DMS53 (cell line): ENCODE measurements at places on chromosomes 3 and 15.
A peak's percentile ranks its signal among the peaks of the same experiment; 100 is the strongest.

DNA sequence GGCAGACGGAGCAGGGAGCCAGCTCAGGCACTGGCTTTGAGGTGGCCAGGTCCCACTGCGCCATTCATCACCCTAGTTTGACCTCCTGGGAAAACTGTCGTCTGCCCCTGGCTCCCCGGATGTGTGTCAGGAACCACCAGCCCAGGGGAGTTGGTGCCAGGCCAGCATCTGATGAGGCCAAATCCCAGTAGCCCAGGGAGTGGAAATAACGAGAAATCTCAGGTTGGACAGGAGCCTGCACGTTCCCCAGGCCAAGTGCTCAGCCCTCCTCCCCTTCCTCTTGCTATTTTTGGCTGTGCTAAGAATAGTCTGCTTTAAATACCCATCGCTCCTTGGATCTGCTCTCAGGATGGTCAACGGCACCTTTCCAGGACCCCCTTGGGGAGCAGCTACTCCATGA is 93.1 kb upstream of the RPL32 start:
- DNase-seq: no peak

DNA sequence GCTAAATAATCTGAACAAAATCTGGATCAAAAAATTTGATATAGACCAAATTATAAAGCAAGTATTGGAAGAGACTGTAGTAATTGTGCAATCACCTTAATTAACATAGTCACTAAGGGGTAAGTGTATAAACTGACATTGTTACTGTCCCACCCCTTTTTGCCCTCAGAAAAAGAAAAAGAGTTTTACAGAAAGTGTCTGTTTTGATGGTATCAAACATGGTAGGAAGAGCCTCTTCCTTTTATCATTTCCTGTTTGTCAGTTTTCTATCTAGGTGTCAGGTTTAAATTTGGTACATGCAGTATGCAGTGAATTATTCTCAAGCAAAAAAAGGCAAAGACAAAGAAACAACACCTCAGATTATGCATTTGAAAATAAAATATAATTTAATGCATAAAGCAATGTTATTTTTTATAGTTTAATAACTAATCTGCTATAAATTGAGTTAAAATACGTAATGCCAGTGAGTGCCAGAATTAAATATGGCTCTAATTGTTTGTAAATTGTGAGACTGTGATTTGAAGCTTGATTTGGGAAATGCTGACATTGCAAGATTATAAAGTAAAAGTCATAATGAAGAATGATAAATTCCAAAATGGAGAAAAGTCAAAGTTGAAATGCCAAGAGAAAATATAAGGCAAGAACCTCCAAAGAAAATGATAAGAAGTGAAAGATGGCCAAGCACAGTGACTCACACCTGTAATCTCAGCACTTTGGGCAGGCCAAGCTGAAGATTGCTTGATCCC is 30.3 kb upstream of the CMC1 start:
- DNase-seq: no peak

- no peak for DNase-seq
Observed at GRCh38 chr15:38189671-38190295, 62.9 kb upstream of the SPRED1 start.

GRCh38 chr15:32843219-32843815 is 125.5 kb downstream of the GREM1 start:
- DNase-seq: no peak

DNA sequence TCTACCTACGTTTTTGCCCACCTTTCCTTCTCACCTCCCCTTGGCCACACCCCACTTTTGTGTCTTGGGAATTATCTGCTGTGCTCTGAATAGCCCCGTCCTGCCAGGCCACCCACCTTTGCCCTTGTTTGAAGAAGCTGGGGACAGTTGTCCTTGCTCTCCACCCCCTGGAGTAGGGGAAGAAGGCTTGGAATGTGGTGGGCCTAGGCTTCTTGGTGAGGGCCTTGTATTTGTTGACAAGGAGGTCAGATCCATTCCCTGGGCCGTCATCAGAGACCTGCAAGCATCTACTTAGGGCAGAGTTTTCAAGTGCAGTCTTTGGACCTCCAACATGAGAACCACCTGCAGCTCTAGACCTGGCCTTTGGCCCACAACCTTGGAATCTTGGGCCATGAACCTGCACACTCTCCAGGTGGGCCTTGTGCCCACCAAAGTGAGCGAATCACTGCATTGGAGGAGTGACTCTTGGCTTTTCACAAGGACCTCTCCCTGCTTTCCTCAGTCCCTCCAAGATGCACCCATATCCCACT is 160.6 kb downstream of the APBA2 start:
- no peak for DNase-seq

DNA sequence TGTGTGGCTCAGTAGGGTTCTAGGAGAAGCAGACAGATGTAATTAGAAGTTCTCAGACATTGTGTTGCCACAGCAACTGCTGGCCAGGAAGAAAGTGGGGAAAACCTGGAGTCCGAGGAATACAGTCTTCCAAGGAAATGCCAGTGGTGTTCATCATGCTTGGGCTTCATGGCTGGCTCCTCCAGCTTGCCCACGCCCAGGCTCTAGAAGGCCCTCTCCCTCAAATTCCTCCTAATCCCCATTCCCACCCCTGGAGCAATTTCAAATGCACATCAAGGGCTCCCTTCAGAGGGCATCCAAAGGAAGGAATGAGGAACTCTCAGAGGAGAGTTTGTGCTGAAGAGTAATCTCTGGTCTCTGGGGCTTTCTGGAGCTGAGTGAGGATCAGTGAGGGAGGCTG is 21.9 kb downstream of the FSTL1 start:
- DNase-seq: no peak

DNA sequence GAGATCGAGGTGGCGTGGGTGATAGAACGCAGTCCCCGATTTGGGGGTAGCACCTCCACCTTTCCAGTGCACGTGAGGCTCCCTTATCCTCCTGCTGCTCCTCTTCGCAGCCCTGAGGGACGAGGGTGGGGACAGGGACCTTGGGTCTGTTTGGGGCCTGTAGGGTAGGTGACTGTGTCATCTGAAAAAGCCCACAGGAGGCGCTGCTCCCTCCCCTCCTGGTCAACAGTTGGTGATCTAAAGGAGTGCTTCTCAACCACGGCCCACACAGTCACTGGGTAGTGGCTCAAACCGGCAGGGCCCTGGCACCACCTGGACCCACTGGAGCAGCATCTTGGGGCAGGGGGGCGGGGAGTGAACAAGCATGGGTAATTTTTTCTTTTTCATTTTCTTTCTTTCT is 7.1 kb downstream of the LRRK1 start:
- DNase-seq: peak; percentile 16

GRCh38 chr3:22319446-22319845 is 568.4 kb upstream of the ZNF385D start:
- DNase-seq: no peak

DNA sequence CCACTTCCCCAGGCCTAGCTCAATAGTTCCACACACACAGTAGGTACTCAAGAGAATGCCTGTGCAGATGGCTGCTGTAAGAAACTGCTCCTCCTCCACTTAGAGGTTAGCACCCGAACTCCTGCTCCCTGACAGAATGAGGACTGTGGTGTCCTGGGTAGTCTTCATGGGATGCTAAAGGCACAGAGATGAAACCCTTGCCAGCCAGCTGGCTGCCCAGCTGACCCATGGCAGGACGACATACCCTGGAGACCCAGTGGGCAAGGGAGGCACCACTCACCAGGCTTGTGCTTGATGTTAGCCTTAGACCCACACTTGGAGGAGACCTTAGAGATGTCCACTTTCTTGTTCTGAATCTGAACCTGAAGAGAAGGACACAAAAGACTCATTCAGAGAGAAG is 54.2 kb downstream of the DHX30 start:
- no peak for DNase-seq

GRCh38 chr3:153158961-153159735 is 2.9 kb upstream of the RAP2B start:
- DNase-seq: no peak

GRCh38 chr15:61025781-61026180 is 203.3 kb downstream of the RORA start:
- DNase-seq: no peak

GRCh38 chr3:183775781-183776180 is 49.6 kb downstream of the MAP6D1 start:
- DNase-seq: no peak

DNA sequence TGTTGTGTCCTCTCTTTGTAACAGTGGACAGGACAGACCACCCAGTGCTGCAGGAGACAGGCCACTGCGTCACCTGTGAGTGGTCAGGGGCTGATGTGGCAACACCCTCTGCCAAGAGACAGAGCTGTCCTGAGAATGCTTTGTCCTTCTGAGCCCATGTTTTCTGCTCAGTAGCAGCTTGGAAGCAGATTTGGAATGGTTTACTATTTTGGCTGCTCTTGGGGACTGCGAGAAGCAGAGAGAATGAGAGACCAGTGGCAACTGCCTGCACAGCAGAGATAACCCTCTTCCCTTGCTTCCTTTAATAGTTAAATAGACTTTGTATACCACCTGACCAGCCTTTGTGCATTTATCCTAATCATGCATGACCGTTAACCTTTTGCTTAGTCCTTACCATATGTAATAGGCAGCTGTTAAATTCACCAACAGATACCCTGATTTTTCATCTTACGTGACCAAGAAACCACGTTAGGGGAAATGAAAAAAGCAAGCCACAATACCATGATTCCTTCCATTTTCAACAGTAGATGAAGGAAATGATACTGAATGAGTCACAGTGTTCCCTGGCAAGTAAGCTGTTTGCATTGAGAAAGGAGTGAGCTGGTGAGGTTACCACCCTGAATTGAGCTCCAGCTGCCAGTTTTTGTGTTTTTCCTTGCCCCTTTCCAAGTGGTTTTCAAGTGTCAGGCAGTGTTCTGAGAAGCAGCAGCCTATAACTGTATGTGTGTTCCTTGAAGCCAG is 35.5 kb downstream of the B3GALNT1 start:
- peak; percentile 77 for DNase-seq

DNA sequence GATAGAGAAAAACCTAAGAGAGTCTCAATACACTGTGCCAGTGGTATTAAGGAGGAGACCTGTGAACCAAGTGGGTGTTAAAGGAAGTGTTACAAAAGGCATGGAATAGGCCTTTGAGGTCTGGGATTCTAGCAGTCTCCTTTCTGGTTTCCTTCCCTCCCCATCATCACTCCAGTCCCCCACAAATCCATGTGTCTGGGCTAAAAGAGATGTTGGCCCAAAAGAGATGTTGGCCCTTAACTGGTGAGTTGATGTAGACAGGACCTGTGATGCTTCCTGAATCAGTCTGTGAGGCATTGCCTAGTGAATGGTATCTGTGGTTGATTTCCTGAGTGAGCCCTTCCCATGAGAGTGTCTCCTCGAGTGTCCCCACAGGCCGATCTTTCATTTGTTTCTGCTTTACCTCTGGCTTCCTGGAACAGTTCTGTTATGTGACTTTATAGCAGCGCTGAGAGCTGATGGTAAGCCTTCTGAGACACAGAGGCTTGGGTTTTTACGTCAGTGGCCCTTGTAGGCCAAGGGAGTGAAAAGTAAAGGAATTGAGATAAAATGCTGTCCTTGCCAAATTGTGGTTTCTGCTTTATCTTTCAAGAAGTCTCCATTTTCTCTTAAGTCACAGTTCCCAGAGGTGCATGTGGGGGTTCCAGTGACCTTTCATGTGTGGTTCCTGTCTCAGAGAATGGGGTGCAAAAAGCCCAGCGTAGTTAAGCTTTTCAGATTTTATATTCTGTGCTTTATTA is 87.8 kb downstream of the KLHL25 start:
- DNase-seq: peak; percentile 3

GRCh38 chr15:33086500-33087121 is 107.9 kb downstream of the FMN1 start:
- peak; percentile 57 for DNase-seq

- no peak for DNase-seq
Observed at GRCh38 chr3:34203386-34203785, 405.0 kb downstream of the PDCD6IP start.

- DNase-seq: no peak
Observed at GRCh38 chr15:81270781-81271491, 53.0 kb downstream of the STARD5 start.

GRCh38 chr15:83477808-83478537 is 30.8 kb downstream of the SH3GL3 start:
- no peak for DNase-seq

- no peak for DNase-seq
Observed at GRCh38 chr3:191383124-191383523, 52.8 kb upstream of the UTS2B start.

DNA sequence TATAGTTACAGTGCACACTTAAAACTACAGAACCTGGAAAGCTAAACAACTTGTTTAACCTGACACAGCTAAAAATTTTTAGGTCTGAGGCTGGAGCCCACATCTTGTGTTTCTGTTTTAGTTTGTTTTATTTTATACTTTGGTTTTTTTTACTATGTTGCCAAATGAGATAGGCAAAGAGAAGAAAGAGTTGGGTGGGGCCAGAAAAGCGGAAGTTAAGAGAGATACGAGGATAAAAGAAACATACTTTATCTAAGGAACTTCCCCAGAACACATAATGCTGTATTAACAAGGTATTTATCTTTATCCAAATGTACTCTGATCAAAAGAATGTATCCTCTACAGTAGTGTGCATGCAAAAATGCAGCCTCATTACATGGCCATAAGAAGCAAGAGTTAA is 1145.7 kb downstream of the EPHA3 start:
- DNase-seq: no peak

DNA sequence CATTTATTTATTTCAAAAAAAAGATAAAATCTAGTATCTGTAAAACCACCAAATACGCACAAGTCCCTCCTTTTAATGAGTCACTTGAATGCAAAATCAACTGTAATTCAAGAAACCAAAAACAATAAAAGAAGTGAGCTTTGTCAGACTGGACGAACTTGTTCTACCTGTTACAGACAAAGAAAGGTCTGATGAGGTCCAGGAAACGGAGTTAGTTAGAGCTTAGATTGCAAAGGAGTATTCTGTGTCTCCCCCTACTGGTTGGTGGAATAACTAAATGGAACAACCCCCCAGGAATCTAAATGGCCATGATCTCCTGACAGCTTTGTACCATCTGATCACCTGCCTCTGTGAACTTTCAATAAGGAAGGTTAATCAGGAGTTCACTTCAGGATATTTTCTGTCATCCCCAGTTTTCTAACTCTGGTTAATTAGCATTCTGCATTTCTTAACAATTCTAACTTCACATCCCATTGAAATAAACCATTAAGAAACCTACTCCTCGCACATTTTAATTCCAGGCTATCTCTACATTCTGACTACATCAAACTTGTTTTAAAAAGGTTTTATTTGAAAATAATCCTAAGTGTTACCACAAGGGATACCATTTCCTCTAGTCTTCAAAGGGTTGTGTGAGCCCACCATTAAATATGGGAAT is 333.0 kb upstream of the SATB1 start:
- DNase-seq: peak; percentile 88
